Mammary epithelial cell (primary cell): ENCODE measurements at places on chromosomes 4 and X.

GRCh38 chr4:72006586-72006985, 25.2 kb upstream of the NPFFR2 start:
- DNase-seq: peak; percentile 61

DNA sequence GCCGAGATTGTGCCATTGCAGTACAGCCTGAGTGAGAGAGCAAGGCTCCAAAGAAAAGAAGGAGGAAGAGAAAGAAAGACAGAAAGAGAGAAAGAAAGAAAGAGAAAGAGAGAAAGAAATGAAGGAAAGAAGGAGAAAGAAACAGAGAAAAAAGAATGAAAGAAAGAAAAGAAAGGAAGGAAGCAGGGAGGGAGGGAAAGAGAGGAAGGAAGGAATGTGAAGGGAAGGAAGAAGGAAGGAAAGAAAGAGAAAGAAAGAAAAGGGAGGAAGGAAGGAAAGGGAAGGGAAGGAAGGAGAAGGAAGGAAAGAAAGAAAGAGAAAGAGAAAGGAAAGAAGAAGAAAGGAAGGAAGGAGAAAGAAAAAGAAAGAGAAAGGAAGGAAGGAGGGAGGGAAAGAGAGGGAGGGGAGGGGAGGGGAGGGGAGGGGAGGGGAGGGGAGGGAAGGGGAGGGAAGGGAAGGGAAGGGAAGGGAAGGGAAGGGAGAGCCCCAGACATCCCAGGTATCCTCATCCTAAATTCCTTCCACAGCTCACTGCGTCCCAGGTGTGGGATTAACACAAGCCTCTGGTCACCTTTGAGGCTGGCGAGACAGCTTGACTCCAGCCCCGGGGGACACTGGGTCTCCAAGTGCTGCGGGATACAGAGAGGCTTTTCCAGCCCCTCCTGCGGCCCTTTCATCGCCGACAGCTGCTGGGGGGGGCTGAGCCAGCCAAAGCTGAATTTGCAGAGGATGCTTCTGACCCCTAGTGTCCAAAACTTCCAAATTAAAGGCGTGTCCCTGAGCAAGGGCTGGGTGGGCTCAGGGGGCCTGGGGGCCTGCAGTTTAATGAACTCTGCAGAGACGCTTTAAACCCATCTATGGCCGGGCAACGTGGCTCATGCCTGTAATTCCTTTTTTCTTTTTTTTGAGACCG, 24.2 kb upstream of the CSF2RA start:
- no peak for DNase-seq

DNA sequence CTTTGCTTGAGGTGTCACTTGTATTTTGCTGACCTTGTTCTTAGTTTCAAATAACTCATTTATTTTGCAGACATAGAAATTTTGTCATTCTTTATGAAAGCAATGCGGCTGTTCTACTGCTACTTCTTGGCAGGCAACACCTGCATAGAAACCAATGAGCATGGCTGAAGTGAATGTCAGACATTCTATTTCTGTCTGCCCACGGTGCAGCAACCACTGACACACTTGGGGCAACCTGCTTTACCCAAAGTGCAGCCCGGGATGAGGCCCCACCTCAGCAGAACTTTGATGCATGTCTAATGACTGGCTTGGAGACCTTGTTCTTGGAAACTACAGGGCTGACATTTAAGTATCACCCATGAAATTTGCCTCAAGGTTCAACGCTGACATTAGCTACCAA, 93.6 kb downstream of the RBM47 start:
- DNase-seq: no peak

DNA sequence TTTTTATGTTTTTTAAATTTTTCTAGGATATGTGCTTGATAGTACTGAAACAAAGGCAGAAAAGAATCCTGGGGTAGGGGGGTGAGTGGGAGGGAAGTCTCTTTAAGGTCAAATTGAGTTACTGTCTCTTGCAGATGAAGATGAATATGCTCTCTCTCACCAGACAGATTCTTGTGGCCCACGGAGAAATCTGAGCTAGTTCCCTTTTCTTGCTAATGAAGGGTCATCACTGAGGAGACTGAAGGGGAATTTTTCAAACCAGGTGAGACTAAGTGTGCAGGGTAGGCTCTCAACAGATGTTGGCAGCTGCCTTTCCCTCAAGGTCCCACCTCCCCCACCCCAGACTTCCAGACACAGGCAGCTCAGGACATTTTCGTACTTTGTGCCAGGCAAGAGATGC, 21.5 kb downstream of the FAM9C start:
- DNase-seq: no peak

DNA sequence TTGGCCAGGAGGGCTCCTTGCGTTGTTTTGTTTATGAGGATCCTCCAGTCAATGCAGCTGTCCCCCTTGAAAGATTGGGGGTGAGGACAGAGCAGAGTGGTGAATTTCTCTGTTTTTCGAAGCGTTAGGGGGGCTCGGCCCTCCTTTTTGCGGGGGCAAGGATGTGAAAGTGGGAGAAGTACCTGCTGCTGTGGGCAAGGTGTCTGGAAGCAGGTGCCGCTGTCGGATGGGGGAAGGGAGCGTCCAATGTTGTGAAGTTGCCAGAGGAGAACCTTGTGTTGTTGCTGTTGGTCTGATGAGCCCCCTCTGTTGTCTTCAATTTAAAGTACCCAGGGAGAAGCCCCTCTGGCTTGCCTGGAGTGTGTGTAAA, 613 bp downstream of the GLRB start:
- DNase-seq: no peak
